ENCODE measurements at places on chromosomes 1 and 21.
A peak's percentile ranks its signal among the peaks of the same experiment; 100 is the strongest.

GRCh38 chr1:18530587-18531502 lies 50.1 kb downstream of the KLHDC7A start:
- H3K27me3 ChIP-seq, result peaks cover 18% of the 10 kb centered on the region
- peak; percentile 10 for DNase-seq
- H3K4me1 ChIP-seq, result no peaks in the 10 kb centered on the region
- H3K27ac ChIP-seq, result no peak overlapping the region

DNA sequence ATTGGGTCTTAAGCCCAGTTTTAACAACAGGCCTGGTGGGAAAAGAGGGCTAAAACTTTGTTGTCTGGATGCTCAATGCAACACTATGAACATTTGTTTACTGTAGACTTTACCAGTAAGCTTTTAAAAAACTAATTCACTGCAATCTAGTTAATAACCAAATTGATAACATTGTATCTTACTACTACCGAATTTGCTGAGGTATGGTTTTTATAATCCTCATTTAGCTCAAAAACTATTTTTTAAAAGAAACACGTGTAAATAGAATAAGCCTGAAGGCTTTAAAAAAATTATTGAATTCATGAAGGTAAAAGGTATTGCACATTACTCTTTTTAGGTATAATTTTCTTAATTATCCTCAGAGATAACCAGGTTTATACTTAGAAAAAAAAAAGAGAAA lies 500.6 kb downstream of the RWDD3 start:
- no peak overlapping the region for H3K4me3 ChIP-seq
- H3K27me3 ChIP-seq, result no peaks in the 10 kb centered on the region
- no peak overlapping the region for H3K27ac ChIP-seq
- no peaks in the 10 kb centered on the region for H3K36me3 ChIP-seq
- no peaks in the 10 kb centered on the region for H3K4me1 ChIP-seq
- no peak for DNase-seq

DNA sequence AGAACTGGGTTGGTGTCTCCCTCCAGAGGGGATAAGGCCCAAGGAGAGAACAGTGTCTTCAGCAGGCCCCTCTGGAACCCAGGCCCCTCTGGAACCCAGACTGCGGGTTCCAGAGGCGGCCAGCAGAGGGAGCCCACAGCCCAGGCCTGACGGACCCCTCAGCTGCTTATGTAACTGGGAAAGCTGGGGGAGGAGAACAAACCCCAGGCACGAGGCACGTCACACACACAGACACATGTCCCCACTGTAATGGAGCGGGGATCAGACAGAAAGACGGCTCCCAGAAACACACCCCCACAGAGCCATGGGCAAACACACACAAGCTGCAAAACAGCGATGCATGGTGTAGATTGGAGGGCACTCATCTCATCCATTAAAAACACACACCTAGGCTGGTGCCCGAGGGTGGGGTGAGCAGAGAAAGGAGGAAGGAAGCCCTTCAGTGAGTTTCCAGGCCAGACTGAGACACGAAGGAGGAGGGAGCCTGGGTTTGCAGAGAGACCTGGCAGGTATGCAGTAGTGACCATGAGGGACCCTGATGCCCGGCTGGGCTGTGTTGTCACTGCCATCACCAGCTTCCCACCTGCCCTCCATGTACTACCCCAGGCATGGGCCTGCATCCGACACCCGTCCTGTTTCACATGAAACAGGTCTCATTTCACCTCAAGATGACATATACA lies 2.8 kb upstream of the IGSF8 start:
- DNase-seq, result peak; percentile 81
- peak overlapping the region; percentile 69 for H3K27ac ChIP-seq
- H3K27me3 ChIP-seq, result no peaks in the 10 kb centered on the region
- peaks cover 41% of the 10 kb centered on the region for H3K4me1 ChIP-seq
- H3K4me3 ChIP-seq, result peak overlapping the region; percentile 19
- H3K36me3 ChIP-seq, result no peaks in the 10 kb centered on the region

- no peak for DNase-seq
- peaks cover 21% of the 10 kb centered on the region for H3K27me3 ChIP-seq
- no peak overlapping the region for H3K4me3 ChIP-seq
These were observed 24.2 kb downstream of the MTARC1 start for GRCh38 chr1:220810963-220811362.

GRCh38 chr1:36740446-36740845 lies 257.7 kb upstream of the CSF3R start:
- no peaks in the 10 kb centered on the region for H3K36me3 ChIP-seq
- H3K27me3 ChIP-seq, result peaks cover 14% of the 10 kb centered on the region
- no peak for DNase-seq

DNA sequence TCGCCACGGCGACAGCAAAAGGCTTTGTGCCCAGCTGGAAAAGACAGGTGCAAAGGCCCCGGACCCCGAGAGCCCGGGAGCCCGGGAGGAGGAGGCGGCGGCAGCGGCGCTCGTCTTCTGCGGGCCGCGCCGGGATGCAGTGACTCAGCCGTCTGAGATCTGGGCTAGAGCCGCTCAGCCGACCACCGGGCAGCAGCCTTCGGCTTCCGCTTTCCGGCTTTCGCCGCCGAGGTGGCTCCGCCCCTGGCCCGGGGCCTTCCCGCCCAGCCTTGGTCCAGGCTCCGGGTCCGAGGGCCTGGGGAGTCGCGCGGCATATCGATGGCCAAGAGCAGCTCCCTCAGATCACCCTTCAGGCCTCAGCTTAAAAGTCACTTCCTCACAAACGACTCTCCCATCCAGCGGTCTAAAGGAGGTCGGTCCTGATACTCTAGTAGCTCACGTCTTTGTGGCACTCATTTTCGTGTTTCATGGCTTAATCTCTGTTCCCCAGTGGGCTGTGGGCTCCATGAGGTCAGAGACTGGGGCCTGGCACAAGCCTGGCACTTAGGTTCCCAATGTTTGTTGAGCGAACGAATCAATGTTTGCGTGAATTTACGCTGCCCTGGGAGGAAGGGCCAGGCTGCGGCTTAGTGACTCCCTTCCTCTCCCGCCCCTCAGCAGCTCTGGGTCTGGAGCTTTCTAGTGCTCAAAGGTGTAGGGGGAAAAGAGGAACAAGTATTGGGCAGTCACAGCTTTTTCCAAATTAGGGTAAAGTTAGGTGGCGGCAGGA lies at the start of gene PHTF1:
PHTF1 (minus strand) TSS at position 154 of the 769 bp plus-strand sequence. CDS start 783 bp downstream, outside the sequence.
- no peaks in the 10 kb centered on the region for H3K27me3 ChIP-seq
- H3K4me1 ChIP-seq, result peaks cover 14% of the 10 kb centered on the region
- peak within 1 kb of the TSS; percentile 92 for H3K4me3 ChIP-seq
- peak within 1 kb of the TSS; percentile 96 for H3K27ac ChIP-seq
